ENCODE measurements at places on chromosomes 12 and 14.

GRCh38 chr12:113462117-113462774 lies 9.4 kb downstream of the LHX5 start:
- peak; percentile 87 for DNase-seq

DNA sequence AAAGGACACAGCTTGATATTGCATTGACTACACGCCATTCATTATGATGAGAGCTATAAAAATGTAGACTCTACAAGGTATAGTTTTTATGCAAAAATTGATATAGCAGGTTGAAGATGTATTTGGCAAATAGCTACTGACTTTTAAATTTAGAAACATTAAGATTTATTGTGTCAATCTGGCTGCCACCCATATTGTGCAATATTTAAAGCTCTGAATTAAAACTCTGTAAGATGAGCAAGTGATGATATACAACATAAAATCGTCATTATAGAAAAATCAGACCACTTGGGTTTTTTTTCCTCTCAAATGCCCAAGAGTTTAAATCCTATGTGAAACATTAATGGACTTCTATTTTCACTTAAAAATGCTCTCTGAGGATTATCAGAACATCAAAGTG lies 36.8 kb upstream of the E2F7 start:
- DNase-seq: no peak

GRCh38 chr14:73788317-73788598 lies 63.4 kb upstream of the PTGR2 start:
- no peak for DNase-seq

- DNase-seq: no peak
These were observed 161.2 kb downstream of the NTF3 start for GRCh38 chr12:5593086-5593485.

- DNase-seq: no peak
These were observed 12.6 kb upstream of the OR10P1 start for GRCh38 chr12:55624056-55624455.

GRCh38 chr14:92930737-92931602 lies 8.0 kb downstream of the CHGA start:
- no peak for DNase-seq

DNA sequence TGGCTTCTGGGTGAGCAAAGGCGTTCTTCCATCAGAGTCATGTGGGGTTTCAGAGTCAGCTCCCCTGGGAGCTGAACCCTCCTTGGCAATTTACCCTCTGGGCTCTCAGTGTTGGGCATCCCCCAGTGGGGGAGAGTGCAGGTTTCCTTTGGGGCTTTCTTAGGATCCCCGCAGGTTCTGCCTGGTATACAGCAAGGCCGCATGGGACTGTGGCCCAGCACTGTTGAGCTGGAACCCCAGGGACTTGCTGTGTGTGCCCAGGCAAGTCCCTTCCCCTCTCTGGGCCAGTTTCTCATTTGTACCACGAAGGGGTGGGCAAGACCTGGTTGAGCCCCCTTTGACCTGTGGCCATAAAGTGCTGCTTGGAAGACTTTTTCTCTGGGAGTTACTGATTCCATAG lies 5.5 kb downstream of the FAM181A start:
- DNase-seq: no peak

DNA sequence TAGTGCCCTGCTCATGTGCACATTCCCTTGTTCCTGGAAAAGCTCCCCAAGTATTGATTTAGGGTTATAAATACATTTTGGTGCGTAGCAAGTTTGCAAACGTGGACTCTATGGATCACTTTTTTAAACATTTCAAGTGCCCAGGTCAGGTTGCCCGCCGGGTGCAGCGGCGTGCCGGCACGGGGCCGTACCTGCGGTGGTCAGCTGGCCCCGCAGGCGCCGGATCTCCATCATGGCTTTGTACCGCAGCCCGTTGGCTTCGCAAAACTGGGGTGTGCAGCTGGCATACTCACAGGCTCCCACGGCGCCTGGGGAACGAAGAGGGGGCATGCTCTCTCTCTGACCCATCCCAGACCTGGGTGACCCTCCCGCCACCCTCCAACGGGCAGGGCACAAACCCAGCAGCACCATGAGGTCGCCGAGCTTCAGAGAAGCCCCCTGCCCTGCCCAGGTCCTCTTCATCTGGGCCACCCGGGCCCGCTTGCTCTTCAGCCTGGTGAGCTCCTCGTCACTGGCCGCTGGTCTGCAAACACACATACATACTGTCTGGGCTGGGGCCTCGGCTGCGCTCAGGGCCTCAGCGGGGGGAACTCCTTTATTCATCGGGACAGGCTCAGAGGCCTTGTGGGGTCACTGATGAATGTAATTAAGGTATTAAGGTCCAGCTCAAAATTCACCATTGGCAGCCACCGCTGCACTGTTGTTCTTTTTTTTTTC lies 35.1 kb downstream of the DHX37 start:
- DNase-seq: no peak

DNA sequence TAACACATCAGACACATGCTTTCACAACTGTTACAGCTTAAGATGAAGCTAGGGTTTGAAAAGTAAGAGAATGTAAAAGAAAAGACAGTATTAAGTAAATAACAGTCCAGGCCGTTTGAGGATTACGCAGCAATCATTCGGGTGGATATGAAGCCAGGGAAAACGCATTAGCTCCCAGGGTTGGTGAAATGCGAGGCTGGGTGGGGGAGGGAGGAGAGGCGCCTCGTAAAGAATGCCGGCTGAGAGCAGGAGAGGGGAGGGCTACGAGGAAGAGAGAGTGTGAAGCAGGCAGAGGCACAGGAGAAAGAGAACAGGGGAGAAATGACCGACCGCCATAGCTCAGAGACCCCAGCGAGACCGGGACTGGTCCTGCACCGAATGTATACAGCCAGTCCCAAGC lies 73.0 kb downstream of the IQSEC3 start:
- peak; percentile 34 for DNase-seq

- DNase-seq: no peak
These were observed 198.9 kb downstream of the ZFP36L1 start for GRCh38 chr14:68593806-68594536.

DNA sequence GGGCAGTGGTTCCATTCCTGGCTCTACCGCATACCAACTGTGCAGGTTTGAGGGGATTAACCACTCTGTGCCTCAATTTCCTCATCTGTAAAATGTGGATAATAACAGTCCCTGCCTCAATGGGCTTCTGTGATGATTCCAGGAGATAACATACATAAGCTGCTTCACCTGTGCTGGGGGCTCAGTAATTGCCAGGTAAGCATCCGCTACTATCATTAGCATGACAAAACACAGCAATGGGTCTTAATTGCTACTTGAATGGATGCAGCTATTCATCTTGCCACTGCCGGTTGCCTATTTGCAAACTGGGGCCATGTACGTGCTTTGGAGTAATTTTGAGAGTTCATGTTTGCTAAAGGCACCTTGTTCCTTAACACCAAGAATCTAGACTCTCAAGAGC lies 132.6 kb downstream of the TMEM132D start:
- no peak for DNase-seq

DNA sequence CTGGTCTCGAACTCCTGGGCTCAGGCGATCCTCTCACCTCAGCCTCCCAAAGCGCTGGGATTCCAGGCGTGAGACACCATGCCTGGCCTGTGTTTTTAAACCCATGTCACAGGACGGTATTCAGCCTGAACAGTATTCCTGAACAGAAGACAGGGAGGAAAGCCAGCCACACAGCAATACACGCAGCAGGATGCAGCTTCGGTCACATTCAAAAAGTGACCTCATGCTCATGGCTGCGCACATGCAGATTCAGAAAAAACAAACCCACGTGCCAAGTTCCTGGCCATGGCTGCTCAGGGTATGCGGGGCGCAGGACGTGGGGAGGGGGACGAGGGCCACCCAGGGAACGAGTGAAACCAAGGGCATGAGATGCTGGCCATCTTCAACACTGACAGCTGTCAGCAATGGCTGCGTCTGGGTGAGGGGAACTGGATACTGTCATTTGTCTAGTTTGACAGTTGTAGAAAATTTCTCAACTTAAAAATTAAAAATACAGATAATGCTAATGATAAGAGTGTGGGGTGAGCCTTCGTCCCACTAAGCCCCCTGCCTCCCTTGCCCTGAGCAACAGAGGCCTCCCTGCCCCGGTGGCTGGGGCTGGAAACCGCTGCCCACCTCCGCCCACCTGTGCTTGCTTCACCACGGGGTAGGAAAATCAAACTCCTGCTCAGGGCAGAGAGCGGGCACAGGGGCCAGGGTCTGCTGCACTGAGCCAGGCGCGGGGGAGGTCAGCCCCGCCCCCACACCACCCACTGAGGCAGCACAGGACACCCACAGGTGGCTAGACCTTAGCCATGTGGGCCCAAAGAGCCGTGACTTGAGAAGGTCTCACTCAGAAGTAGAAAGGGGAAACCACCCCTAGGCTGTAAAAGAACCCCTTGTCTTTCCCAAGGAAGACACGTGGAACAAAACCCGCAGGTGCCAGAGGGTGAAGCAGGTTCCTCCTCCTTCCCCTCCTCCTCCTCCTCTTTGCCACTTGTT lies 84.2 kb downstream of the SCARB1 start:
- no peak for DNase-seq

GRCh38 chr14:59363531-59364226 lies 101.5 kb downstream of the GPR135 start:
- no peak for DNase-seq

DNA sequence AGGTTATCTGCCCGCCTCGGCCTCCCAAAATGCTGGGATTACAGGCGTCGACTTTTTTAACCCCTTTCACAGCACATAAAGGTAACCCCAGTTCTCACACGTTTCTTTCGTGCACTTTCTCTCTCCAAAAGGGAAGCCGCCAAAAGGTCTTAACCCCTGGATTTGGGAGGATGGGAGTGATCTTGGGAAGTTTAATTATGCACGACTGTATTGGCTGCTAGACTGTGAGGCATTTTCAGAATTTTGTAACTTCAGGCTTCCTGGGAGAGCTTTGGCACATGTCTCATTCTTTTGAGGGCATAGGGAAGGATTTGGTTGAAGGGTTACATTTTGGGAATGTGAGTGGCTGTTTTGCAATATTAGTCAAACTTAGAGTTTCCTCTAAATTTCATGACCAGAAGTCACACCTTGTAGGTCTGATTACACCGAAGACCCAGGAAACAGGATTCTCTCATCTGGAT lies 1.4 kb upstream of the SMARCC2 start:
- no peak for DNase-seq

DNA sequence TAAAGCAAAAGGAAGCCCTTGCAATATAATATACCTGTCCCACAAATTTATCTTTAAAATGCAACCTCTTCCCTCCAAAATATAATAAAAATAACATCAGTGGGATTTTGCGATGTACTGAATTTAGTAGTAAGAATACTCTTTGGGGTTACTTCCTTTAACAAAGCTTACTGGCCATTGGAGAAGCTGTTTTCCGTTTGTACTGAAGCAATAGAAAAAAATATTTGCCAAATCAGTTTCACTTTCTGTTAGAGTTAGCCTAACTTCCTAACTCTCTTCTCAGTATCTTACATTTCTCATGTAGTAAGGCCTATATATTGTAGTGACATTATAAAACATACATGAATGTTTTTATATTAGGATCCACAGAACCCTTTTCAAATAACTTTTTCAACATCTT lies 3.7 kb downstream of the MAX start:
- DNase-seq: no peak

DNA sequence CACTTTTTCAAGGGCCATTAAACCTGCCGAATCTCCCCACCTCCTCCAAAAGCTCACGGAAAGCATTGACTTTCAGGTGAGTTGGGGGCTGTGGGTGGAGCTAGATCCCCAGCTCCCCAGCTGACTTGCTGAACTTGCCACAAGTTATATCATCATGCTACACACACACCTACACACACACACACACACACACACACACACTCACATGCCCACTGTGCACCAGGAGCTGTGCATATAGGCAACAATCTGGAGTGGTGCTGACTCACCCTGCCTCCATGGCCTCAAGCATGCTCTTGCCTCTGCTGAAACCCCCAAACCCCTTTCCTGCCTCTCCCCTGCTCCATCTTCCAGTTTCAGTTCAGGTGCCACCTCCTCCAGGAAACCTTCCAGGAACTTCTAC lies 26.1 kb downstream of the SERPINA3 start:
- no peak for DNase-seq

DNA sequence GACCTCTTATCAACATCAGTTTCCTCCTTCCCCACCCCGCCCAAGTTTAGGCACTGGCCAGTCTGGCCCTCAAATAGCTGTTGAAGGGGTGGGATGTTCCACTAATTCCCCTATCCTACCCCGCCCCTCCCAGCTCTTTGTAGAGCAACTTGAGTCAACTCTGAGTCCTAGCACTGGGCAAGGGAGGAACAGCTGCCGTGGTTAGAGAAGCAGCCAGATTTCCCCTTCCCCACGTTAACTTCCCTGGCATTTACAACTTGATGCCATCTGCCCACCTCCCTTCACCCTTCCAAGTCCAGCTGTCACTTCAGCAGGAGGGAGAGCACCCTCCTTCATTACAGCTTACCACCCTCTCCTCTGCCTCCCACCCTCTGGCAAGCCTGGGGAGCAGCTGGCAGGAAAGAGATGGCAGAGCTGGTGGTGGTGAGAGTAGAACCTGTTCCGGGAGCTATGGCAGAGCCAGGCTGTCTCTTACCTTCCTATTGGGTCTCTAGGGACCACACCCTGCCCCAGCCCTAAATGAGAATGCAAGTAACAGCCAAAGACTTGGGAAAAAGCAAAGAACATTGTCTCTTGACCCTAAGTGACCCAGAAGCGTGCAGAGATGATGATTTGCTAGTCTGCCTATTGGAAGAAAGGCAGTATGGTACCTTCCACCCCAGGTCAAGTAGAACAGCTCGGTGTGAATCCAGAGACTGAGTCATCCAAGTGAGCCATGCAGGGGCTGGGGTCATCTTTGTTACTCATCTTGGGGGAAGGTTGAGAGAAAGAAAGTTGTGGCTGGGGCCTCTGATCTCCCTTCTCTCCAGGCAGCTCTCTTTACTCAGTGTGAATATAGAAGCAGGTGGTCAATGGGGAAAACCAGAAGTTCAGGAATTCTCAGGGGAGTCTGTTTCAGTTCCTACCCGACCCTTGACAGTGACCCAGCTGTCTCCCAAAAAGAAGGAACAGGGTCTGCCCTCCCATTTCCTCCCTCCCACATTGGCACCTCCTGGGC lies 1.5 kb downstream of the BLOC1S1 start:
- no peak for DNase-seq

GRCh38 chr12:41277100-41277945 lies 89.2 kb downstream of the PDZRN4 start:
- no peak for DNase-seq

- no peak for DNase-seq
These were observed 20.5 kb upstream of the RAD51AP1 start for GRCh38 chr12:4518106-4518728.

DNA sequence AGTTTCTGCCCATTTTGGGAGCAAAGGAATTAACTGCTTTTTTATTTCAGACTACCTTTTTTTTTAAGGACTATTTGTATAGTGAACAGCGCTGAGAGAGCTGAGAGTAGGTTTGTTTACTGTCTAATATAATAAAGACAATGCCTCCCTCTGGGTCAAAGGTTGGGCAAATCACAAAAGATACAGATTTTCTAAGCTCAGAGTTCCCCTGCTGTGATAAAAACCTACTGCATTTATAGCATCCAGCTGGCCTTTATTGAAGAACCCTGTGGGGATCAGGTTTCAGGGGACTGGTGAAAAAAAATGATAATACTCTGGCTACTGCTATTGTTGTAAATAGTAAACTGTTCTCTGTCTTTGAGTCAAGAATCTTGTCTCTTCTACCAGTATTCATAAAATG lies 28.7 kb downstream of the CCDC59 start:
- DNase-seq: no peak

- DNase-seq: no peak
These were observed 78.1 kb downstream of the KSR2 start for GRCh38 chr12:117890644-117891043.
